ENCODE measurements at places on chromosomes 3 and 15.

DNA sequence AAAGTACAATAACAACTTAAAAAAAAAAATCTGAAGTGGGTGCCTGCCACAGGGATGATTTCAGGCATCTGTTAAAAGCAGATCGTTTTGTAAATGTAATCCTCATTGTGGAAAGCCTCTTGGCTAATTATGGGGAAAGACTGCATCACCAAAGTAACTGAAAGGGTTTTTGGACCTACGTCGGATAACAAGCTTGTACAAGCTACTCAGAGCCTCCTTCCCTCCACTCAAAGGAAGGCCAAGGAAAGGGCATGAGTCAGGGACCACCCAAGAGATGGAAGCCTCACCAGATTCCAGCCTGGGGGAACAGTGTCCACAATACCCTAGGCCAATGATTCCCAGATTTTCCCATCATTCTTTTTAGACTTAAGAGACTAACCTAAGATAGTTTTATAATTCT is 84.3 kb downstream of the ATP1B3 start:
- DNase-seq = no peak

- no peak for DNase-seq
Observed at GRCh38 chr3:66406831-66407610, 93.8 kb downstream of the LRIG1 start.

DNA sequence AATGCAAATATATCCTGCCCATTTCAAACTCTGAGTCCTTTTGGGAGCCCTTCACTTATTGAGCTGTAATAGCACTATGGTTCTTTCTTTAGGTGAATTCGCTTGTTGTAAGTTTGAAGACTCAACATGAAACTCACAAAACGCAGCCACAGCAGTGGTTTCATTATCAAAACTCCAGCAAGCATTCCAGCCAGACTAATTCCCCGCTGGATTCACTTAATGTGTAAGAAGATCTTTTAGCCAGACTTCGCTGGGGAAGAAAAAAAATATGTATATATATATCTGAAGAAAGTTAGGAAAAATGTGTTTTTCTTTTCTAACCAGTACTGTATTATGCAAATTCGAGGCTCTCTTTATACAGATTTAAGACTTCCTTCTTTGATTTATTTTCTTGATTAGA is 241.1 kb downstream of the WNT5A start:
- no peak for DNase-seq

GRCh38 chr15:85037641-85038040 is 56.0 kb downstream of the PDE8A start:
- no peak for DNase-seq

GRCh38 chr15:75029378-75030022 is 6.1 kb downstream of the PPCDC start:
- peak; percentile 10 for DNase-seq

DNA sequence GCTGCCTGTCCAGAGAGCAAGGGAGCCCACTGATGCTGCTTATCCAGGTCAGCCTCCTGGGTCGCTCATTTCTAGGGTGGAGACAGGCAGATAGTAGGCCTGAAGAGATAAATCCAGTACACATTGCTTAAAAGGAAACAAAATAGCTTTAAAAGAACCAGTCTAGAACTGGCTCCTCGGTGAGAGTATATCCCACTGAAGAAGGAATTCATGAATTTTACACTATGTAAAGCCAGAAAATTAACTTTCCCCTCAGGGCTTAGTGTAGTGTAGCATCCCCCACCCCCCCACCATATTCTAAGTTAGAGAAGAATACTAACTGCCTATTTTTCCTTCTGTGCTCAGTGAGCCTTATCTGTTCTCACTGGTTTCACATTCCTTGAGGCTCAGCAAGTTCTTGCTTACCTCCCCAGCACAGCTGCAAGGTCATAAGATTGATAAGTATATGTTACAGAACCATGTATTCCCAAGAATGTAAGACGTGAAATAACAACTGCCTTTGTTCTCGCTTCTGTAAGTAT is 30.5 kb upstream of the NOX5 start:
- no peak for DNase-seq

GRCh38 chr3:138827222-138827621 is 7.5 kb downstream of the PIK3CB start:
- no peak for DNase-seq

- no peak for DNase-seq
Observed at GRCh38 chr3:50168388-50168787, 13.3 kb downstream of the SEMA3F start.

GRCh38 chr15:101148881-101149664 is 102.8 kb downstream of the CHSY1 start:
- DNase-seq = no peak

Measured in DMS153 (cell line).